Stimulated activated naive CD4-positive, alpha-beta T cell treated with Interleukin-2 at 50 U/mL for 16 hours (primary cell): ENCODE measurements at places on chromosomes 2 and 18.

- DNase-seq: no peak
Observed at GRCh38 chr18:45805551-45805950, 19.9 kb upstream of the SIGLEC15 start.

DNA sequence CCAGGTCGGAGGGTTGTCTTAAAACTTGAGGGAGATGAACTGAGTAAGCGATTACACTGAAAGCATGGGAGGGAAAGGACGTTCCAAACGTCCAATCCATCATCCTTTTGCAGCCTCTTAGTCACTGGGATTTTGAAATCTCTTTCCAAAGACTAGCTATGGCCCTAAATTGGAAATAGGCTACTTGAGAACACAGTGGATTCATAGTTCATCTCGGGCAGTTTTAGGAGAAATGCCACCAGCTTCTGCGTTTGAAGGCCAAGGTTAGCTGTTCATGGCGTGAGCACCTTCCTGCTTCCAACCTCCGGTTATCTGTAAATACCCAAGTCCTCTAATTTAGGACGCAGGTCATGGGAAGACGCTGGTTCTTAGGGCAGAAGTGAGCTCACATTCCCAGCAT is 821 bp upstream of the EML6 start:
- no peak for DNase-seq

DNA sequence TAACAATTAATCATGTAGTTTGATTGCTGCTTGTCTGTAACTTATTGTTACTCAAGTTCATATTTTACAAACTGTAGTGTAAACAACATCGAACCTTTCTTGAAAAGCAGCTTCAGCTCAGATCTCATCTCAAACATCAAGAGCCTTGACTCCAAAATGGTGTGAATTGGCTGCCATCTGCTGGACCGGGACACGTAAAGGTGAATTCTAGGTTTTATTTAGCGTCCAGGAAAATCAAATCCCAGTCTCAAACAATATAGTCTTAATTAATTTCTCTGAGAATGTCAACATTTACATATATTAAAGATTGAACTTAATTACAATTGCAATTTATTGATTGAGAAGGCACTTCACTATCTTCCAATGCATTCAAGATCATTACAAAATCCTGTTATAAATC is 453.0 kb downstream of the GALR1 start:
- DNase-seq: no peak

DNA sequence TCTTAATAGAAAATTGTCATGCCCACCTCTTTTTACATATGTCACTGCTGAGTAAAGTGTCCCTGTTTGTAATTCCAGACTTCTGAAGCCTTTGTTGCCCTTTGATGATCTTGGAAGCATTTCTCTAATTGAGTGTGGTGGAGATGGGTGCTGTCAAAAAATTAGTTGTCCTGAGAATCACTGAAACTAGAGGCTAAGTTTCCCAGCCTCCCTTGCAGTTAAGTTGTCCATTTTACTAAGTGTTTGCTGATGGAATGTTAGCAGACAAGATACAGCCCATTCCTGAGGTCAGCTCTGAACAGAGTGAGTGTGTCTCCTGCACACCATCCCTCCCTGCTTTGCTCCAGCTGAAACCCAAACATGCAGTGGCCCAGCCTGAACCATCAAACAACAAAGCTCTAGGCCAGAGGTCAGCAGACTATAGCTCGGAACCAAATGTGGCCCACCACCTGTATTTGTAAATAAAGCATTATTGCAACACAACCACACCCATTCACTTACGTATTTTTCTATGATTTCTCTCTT is 28.1 kb upstream of the TMEM177 start:
- DNase-seq: no peak

- DNase-seq: no peak
Observed at GRCh38 chr2:58812771-58813344, 571.7 kb upstream of the FANCL start.

- no peak for DNase-seq
Observed at GRCh38 chr2:217808326-217808725, 194.5 kb downstream of the TNS1 start.

- no peak for DNase-seq
Observed at GRCh38 chr2:211281430-211282073, 725.2 kb downstream of the CPS1 start.

DNA sequence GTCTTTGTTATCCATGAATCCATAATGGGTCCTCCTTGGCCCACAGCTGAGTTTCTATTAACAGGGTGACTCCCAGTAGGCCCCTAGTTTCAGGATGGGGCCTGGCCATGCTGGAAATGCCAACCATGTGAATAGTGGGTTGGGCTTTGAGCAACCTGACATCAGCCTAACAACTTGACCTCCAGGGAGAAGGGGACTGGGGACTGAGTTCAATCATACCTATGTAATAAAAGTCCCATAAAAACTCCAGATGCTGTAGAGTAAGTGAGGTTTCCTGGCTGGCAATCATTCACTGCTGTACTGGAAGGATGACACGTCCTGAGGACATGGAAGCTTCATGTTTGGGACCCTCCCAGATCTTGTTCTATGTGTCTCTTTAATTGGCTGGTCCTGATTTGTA is 7.9 kb downstream of the REV1 start:
- DNase-seq: no peak

DNA sequence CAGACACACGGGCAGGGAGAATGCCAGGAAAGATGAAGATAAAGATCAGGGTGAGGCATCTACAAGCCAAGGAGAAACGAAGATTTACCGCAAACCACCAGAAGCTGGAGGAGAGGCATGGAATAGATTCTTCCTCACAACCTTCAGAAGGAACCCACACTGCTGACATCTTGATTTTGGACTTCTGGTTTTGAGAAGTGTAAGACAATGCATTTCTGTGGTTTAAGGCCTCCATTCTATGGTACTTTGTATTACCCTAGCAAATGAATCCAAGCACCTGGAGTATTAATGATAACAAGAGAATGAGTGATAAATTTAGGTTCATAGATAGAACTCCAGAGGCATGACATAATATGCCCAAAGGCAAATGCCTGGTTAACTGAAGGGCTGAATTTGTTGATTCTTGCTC is 11.8 kb upstream of the FN1 start:
- DNase-seq: no peak

DNA sequence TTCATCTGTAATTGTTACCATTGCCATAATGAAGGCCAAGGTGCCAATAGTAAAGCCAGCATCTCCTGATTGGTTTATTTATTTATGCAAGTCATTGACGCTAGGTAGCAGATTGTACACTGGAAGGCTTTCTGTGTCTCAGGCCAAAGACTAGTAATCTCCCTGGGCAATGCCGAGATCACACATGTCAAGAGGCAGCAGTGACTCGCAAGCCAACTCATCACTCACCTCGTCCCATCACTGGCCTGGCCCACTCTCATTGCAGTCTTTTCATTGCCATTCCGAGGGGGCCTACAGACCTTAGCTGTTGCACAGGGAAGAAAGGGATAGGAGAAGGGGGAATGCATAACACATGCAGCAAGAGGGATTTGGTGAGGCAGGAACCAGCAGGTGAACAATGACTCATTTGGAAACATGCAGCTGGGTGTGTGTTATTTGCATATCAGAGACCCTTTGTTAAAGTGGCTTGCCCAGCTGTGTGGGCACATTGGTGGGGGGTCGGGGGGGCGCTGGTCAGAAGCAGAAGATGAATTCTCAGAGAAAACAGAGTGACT is 448.7 kb upstream of the HNRNPA3 start:
- DNase-seq: no peak

DNA sequence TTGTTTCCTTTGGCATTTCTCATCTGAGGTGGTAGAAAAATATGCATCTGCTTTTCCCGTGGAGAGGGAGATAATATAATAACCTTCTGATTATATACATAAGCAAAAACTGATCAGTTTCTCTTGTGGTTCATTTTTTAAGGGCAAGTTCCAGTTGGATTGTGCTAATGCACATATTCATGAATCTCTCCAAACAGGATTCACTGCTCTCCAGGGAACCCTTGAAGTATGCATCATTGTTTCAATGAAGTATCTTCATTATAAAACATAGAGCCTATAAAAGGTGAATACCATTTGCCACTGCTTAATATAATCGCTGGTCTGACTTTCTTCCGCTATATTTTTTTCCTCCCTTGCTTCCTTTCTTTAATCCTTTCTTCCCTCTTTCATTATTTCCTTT is 384.7 kb downstream of the FIGN start:
- no peak for DNase-seq

- no peak for DNase-seq
Observed at GRCh38 chr18:56933472-56933871, 213.4 kb upstream of the BOD1L2 start.

DNA sequence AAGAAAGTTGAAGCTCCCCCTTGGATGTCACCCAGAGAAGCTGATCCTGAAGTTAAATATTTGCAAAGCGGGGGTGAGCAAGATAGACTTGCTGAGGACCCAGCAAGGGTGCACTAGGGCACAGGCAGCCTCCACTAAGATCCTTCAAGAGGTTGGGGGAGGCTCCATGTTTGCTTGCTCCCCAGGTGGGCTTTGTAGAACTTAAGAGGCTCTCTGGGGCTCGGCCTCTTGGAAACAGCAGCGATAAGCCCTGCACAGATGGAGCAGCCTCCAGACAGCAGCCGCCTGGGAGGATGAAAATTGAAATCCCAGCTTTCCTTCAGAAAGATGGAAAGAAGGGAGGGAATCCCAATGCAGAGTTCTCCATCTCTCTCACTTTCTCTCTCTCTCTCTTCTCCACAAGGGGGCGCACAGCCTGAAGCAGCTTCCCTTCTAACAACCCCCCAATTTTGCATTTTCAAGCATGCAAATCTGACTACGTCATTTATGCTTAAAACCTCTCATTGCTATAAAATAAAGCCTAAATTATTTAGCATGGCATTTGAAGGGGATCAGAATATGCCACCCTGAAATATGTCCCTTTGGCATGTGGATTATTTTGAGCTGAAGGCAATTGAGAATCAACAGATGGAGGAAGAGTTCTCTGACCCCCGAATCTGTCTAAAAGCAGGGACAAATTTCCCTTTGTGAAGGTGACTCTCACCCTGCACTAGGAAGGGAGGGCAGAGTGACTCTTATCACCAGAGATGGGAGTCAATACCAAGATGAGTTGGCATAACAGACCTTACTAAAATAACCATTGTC is 185.7 kb upstream of the KLHL29 start:
- no peak for DNase-seq

GRCh38 chr18:7366597-7366996 is 135.7 kb downstream of the LRRC30 start:
- DNase-seq: no peak

DNA sequence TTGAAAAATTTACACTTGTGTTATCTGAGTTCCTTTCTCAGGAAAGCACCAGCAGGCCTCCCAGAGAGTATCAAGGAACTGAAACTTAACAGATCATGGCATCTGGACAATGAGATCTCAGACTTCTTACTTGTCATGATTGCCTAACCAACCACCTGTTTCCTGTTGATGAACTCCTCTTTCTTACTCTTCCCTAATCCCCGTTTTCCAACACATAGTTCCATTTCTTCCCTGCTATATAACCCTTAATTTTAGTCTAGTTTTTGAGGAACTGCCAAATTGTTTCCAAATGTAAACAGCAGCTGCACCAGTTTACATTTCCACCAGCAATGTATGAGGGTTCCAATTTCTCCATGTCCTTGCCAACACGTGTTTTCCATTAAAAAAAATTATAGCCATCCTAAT is 6.1 kb upstream of the FAM171B start:
- no peak for DNase-seq

DNA sequence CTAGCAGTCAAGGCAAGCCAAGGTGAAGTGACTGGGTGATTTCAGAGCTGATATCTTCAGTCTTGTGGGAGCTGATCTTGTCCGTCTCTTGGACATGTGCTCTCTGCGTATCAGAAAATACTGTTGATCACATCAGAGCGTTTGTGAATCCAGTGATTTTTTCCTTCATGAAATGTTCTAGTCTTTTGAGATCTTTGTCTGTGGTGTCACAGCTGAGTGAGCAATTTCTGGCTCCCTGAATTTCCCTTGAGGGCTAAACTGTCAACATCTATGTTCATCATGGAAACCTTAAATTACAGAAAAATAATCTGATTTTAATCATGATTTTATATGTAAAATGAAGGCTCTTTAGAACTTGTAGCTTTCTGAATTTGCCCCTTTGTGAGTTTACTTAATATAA is 432.0 kb downstream of the CCDC85A start:
- no peak for DNase-seq

- no peak for DNase-seq
Observed at GRCh38 chr2:11514081-11514730, 19.6 kb upstream of the GREB1 start.

DNA sequence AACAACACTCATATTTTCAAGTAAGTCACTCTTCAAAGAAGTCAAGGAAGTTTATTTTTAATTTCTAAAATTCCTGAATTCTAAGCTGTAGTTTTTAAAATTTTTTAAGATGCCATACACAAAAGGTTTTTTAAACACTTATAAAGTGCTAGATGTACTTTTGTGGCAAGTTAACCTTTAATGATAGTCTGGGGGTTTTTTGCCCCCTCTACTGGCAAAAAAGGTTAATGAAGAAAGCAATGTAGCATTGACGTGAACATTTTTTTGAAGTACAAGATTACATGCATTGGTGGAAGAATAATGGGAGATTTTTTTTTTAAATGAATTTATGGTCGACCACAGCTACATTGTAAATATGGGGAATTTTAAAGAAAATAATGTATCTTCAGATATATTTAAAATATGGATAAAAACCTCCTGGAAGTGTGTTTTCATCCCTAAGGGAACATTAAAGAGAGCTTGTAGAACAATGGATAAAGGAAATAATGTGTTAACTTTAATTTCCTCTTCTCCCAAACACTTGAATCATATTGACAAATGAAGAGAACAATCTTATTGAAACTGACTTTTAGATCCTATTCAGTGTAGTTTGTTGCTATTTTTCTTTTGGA is 12.6 kb downstream of the ITPRID2 start:
- DNase-seq: no peak
